ENCODE measurements at places on chromosomes 7 and 10.

DNA sequence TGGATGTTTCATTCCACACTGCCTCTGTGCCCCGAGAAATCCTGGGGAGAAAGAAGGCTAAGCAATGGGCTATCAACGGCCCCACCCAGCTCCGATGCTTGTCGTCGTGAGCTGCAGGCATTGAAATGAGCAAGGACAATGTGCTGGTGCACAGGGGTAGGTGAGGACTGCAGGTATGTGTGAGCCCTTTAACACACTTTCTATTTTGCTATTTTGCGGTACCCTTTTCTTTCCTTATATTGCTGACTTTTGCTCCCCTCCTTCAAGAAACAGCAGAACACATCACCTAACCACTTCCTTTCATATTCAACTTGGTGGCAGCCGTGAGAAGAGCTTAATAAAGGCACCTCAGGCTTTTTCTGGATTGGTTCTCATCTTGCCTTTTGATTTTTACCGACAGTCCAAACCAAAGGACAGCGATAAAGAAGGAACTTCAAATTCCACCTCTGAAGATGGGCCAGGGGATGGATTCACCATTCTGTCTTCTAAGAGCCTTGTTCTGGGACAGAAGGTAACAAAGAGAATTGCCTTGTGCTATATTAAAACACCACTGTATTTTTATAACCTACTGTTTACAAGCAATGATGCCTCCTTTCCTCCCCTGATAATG, 39.2 kb downstream of the AIFM2 start:
- no peaks in the 10 kb centered on the region for H3K36me3 ChIP-seq
- H3K27ac ChIP-seq: no peak overlapping the region
- H3K27me3 ChIP-seq: no peaks in the 10 kb centered on the region
- H3K4me3 ChIP-seq: no peak overlapping the region
- no peak for DNase-seq
- no peaks in the 10 kb centered on the region for H3K4me1 ChIP-seq

GRCh38 chr7:101165958-101166647, 734 bp upstream of the VGF start:
- H3K36me3 ChIP-seq: peaks cover 3% of the 10 kb centered on the region
- peaks cover 100% of the 10 kb centered on the region for H3K27me3 ChIP-seq

GRCh38 chr10:127302343-127302742, 106.0 kb upstream of the INSYN2A start:
- no peak overlapping the region for H3K27ac ChIP-seq
- no peak overlapping the region for H3K4me3 ChIP-seq
- H3K36me3 ChIP-seq: no peaks in the 10 kb centered on the region
- H3K4me1 ChIP-seq: no peaks in the 10 kb centered on the region
- no peak for DNase-seq

DNA sequence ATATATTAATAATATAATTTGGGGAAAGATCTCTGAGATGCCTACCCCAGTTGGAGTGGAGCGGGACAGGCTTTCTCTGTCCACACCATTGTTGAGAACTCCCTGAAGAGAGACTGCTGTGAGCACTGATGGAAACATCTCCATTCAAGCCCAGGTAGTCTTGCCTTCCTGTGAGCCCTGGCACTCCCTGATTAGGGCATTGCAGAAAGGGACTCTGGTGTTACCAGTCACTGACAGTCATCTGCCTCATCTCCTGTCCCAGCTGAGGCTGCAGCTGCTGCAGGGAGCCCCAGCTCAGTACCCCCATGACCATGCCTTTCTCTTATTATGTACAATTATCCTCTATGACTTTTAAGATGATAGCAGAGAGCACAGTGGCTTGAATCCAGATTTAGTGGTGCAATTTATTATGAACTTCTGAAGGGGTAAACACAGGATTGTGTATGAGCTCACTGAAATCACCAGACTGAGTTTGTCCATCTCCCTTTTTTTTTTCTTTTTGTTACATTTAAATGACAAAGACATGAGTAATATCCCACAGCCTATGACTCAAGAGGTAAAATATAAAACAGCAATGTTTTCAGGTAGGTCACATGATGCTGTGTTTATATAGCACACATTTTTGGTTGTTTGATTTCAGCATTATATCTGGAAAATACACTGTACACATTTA, 236.9 kb downstream of the SLC25A13 start:
- H3K27me3 ChIP-seq: no peaks in the 10 kb centered on the region
- no peak overlapping the region for H3K4me3 ChIP-seq
- no peaks in the 10 kb centered on the region for H3K4me1 ChIP-seq
- H3K27ac ChIP-seq: no peak overlapping the region
- H3K36me3 ChIP-seq: no peaks in the 10 kb centered on the region

Data from left lung (tissue), 14 donors.